ENCODE measurements at places on chromosomes 3 and 15. TPM values are rescaled to one million over a fixed set of nuclear protein-coding genes. Genes with fewer than 3 reads are reported as not detected.

DNA sequence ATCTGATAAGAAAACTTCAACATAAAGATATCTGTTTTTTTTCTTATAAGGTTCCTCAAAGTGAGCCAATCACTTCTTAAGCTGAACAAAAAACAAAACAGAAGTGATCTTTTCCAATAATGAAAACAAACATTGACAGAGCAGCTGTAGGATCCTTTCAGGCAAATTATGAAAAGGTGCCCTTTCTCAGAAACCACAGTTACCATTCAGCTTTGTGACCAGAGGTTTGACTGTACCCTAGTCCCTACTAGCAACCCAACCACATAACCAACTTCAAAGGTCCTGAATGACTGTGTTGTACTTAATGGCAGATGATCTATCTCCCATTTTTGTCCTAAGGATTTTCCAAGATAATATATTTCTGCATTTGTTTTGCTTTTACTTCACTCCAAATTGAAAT, 39.4 kb upstream of the CCR2 start:
- DNase-seq: no peak

Gene GOLGA8Q
- not detected for total RNA-seq

DNA sequence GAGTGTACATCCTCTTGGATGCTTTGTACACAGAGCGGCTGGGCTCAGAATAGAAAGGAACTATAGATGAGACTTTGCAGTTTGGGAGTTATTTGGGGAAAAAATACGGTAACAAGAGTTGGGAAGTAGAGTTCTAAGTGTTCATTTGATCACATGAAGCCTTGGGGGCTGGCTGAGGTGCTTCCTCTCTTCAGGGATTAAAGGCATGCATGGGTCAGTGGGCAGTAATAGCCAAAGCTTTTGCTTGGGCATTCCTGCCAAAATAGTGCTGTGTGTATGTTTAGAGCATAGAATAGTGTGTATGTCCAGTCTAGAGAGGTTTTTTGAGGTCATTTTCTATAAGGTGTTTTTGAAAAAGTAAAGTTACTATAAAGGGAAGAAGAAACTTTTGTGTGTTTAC, 12.8 kb downstream of the AKAP13 start:
- DNase-seq: no peak

Gene FGF7
- total RNA-seq: 3.2 TPM

Gene MAP2K5
- 4.1 TPM for total RNA-seq

Measured in RPMI7951 (cell line).